ENCODE measurements at places on chromosomes 7 and 10. TPM values are rescaled to one million over a fixed set of nuclear protein-coding genes. Genes with fewer than 3 reads are reported as not detected.

DNA sequence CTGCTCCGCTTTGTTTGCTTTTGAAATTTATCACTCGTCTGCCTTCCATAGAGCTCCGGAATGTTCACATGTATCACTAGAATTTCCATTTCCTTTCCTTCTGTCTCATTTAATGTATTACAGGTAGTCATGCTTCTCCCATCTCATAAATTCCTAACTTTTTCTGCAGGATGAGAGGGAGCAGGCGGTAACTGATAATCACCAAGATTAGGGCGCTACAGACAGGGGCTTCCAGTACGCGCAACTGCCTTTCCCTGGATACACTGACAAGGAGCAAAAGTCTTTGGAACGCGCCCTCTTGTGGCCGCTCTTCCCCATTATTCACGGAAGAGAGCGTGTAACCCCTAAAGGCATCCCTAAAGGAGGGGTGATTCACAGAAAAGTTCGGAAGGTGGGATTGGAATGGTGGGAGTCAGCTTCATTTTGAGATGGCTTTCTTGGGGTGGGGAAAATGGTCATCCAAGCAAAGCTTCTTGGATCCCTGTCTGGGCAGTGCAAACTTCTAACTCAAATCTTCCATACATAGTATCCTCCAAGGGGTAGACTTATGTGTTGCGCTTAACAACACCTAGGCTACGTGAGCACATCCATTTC, 6.5 kb downstream of the INHBA start:
- peak; percentile 89 for DNase-seq

GRCh38 chr7:46129831-46130230, 208.8 kb upstream of the IGFBP3 start:
- DNase-seq, result peak; percentile 44

The GPRIN2 gene
- not detected for total RNA-seq

DNA sequence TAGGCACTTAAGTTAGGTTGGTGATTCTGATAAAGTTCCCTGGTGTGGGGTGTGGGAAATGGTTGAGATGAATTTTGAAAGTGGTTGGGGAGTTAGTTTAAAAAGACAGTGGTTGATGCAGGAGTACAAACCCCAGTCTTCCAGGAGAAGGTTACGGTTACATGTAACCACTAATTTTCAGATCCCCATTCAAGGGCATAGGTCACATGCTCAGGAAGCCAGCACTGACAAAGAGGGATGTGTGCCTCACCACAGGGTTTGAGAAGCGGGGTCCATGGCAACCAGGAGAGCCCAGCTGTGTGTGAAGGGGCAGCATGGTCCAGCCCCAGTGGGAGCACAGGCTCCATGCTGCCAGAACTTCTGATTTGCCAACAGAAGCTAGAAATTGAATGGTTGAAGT, 144.2 kb downstream of the MDFIC start:
- no peak for DNase-seq

DNA sequence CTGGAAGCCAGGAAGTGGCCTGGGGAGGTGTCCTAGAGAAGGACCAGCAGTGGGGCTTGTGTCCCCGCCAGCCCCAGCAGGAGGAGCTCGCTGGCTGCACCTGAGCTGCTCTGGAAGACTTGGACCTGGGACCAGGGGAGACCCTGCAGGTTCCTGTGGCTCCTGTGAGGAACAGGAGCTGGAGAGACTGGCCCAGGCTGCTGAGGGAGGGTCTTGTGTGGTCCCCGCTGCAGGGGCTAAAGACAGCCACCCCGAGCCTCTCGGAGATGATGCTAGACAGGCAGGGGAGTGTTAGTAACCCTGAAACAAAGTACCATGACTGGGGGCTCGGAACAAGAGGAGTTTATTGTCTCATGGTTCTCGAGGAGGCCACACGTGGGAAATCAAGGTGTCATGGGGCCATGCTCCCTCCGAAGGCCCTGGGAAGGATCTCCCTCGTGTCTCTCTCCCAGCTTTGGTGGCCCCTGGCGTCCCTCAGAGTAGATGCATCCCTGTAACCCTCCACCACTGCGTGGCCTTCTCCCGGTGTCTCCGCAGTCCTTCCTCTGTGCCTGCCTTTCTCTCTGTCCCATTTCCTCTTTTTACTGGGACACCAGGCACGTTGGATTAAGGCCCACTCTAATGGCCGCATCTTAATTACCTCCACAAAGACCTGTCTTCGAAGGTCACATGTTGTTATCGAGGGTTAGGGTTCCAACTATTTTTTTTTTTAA, 348.4 kb downstream of the GLRX3 start:
- DNase-seq, result no peak

Data from MCF 10A (cell line).